ENCODE measurements at places on chromosomes 6 and 20.

- no peak for DNase-seq
These were observed 231.5 kb upstream of the ID4 start for GRCh38 chr6:19605624-19606023.

DNA sequence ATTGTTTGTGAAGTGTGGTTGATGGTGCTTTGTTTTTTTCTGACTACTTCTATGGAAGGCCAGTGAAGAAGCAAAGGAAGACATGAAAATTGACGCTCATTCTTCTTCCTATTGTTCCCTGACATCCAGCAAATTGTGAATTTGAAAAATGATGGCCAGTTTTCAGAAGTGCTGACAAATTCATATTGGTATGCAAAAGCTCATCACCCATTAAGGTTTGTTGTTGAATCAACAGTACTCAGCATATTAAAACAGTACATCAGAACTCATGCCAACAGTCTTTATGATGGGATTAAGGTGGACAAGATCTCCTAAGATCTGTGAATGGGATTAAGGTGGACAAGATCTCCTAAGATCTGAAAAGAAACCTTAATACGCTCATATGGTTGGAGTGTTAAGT is 1.0 kb upstream of the MTG2 start:
- DNase-seq, result no peak

DNA sequence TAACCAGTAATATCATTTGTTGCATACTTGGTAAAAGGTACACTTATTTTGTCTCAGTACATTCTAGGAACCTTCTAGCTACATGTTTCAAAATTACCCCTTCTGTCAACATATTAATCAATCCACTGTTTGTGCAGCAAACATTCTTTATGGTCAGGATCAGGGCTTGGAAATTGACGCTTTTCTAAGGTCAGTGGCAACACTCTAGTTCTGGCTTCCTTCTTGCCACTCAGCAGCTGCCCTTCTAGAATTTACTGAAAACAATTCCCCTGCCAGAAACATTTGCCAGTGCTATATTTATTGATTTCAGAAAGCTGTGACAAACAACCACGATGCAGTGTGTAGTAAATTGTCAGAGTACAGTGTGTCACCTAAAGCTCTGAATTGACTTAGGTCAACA is 84.7 kb upstream of the FBXL4 start:
- no peak for DNase-seq

DNA sequence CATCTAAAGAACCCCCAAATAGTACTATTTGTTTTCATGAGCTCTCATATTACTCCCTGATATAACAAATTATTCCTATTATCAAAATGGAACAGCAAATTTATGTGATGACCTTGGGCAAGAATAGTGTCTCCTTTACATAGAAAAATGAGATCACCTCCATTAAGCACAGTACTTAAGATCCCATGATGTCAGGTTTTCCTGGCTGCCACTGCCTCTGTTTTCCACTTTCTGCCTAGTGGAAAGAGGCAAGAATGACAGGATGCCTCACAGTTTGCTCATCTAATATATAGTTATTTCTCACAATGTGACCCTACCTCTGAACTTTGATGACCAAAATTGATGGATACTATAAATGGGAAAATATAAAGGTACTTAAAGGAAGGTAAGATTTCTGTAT is 260.1 kb upstream of the SGK1 start:
- DNase-seq, result peak; percentile 59

DNA sequence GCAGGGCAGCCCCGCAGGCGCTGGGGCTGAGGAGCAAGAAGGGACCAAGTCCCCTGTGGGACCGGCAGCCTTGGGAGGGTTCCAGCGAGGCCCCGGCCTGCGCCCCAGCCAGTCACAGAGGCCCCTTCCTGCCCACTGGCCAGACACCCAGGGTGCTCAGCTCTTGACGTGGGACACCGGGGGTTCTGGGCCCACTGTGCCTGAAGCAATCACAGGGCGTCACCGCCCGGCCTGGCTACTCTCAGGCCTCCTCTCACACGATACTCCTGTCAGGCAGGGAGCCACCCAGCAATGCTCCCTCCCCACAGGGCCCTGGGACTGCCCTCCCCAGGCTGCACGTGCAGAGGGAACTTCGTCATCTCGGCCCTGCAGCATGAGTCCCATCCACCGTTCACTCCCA is 14.5 kb downstream of the TAF4 start:
- DNase-seq, result no peak

GRCh38 chr6:75268121-75268987 is 16.2 kb downstream of the TMEM30A start:
- peak; percentile 54 for DNase-seq

Data from IMR-90 (cell line).